ENCODE measurements at places on chromosomes 16 and 17.

DNA sequence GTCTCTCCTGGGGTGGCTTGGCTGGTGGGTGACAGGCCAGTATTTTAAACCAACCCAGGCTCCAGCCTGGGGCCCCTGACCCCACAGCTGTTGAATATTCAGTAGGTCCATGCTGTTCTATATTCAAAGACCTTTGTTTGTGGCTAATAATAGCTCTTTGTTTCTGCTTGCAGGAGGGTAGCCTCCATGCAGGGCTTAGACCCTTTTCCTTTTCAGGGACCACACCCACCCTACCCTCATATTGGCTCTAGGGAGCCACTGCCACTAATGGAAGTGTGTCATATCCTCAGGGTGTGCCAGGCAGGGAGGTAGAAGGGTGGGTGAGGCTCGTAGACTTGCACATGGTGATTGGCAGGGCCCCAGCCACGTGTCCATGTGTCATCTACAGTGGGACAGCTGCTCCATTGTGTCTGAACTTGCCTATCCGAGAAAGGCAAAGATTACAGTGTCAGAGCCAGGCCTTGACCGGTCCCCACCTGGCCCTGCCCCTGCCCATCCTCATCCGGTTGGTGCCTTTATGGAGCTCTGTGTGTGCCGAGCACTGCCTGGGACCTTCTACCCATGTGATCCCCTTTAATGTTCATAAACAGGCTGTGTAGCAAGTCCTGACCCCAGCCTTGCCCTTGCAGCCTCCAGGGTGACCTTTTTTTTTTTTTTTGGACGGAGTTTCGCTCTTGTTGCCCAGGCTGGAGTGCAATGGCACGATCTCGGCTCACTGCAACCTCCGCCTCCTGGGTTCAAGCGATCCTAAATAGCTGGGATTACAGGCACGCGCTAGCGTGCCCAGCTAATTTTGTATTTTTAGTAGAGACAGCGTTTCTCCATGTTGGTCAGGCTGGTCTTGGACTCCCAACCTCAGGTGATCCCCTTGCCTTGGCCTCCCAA is 22.1 kb downstream of the TMC7 start:
- no peak for DNase-seq

DNA sequence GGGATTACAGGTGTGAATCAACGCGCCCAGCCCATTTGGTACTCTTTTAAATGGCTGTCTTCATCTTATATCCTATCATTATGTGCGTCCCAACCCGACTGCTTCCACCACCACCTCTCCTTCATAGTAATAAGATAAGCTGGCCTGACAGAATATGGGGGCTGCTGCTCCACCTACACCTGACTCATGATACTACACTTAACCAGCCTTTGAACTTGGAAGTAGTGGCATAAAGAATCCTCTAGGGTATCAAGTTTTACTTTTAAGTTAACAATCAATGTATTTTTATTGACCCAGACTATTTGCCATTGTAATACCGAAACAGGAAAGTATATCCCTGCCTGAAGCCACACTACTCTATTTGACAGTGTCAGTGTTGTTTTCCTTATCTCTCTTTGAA is 18.8 kb downstream of the PDZD9 start:
- no peak for DNase-seq

- DNase-seq, result no peak
Measured at GRCh38 chr17:21171309-21171922, 42.5 kb downstream of the TMEM11 start.

DNA sequence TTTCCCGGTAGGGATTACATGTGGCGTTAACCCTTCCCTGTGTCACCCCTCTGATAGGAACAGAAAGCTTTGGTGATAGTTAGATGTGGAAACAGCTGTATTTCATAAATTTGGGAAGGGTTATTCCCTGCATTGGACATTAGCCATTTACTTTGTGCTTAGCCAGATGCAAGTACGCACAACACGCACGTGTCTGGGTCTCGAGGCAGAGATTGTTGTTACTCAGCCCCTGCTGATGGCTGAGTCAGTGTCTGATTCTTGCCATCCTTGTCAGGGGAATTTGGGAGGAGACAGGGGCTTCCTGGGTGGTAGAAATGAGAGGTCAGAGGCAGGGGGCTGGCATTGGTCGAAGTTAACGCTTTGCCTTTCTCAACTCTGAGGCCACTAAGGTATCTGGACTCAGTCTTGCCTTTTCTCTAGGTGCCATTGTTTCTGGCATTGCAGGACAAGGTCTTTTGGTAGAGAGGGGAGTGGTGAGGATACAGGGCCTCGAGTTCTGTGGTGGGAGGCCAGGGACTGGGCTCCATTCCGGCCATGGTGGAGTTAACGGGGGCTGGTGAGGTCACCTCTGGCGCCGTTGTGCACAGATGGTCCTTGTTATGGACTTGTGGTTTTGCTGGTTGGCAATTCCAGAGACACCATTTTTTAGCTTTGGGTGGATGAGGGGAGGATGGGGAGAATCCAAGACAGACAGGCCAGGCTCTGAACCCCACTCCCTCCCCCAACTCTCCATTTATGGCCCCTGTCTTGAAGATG is 8.2 kb downstream of the MMP2 start:
- no peak for DNase-seq

- peak; percentile 22 for DNase-seq
Measured at GRCh38 chr16:70018254-70018653, 67.1 kb downstream of the CLEC18A start.

DNA sequence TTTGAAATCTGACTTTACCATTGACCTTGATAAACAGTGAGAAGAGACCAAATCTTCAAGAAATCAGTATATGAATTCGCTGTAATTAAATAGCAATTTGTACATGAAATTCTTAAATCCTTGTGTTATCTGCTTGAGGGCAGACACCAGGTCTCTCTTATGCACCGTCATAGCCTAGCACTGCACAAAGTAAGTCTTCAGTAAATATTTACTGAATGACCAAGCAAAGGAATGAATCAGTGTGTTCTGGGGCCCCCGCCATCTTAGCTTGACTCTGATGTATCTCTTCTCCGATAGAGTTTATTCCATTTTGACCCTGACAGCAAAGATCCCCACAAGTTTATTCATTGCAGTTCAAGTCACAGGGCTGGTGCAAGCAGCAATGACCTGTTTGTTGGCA is 328.0 kb downstream of the TMEM114 start:
- DNase-seq, result no peak

GRCh38 chr17:80063830-80064585 is 27.6 kb downstream of the CCDC40 start:
- DNase-seq, result no peak

DNA sequence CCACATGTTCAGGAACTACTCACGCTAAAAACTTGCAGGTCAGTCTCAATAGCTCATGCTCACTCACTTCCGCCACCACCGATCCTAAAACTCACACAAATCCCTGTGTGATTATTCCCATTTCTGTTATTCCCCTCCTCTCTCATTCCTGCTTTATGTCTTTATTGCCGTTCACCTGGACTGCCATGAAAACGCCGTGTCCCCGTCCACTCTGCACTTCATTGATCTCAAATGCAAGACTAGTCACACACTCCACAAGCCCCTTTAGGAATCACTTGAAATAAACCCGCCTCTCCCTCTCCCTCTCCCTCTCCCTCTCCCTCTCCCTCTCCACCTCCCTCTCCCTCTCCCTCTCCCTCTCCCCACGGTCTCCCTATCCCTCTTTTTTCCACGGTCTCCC is 78.0 kb downstream of the AXIN2 start:
- DNase-seq, result no peak

- no peak for DNase-seq
Measured at GRCh38 chr17:59221159-59221847, 992 bp downstream of the GDPD1 start.
